Common myeloid progenitor, CD34-positive (primary cell): ENCODE measurements at places on chromosomes 11 and 22.

DNA sequence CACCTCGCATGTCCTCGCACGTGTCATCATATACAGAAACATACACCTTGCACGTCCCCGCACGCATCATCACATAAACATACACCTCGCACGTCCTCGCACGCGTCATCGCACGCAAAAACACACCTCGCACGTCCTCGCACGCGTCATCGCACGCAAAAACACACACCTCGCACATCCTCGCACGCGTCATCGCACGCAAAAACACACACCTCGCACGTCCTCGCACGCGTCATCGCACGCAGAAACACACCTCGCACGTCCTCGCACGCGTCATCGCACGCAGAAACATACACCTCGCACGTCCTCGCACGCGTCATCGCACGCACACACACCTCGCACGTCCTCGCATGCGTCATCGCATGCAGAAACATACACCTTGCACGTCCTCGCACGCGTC is 16.7 kb downstream of the IGSF9B start:
- H3K36me3 ChIP-seq: no peaks in the 10 kb centered on the region
- no peak overlapping the region for H3K4me3 ChIP-seq
- DNase-seq: no peak
- H3K27ac ChIP-seq: no peak overlapping the region
- peaks cover 9% of the 10 kb centered on the region for H3K4me1 ChIP-seq
- H3K27me3 ChIP-seq: no peaks in the 10 kb centered on the region

DNA sequence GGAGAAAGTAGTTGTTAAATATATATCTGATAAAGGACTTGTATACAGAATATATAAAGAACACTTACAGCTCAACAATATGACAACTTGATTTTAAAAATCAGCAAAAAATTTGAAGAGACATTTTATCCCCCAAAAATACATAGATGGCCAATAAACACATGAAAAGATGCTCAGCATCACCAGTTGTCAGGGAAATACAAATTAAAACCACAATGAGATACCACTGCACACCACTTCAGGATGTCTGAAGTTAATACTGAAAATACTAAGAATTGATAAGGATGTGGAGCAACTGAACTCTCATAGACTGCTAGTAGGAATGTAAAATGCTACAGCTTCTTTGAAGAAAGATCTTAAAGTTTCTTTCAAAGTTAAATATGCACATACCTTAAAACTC is 49.2 kb downstream of the KREMEN1 start:
- H3K4me3 ChIP-seq: no peak overlapping the region
- no peaks in the 10 kb centered on the region for H3K36me3 ChIP-seq
- H3K4me1 ChIP-seq: no peaks in the 10 kb centered on the region
- peak; percentile 69 for DNase-seq

- peak overlapping the region; percentile 85 for H3K27ac ChIP-seq
- peak; percentile 66 for DNase-seq
- H3K4me3 ChIP-seq: peak overlapping the region; percentile 85
- no peaks in the 10 kb centered on the region for H3K27me3 ChIP-seq
- H3K4me1 ChIP-seq: peaks cover 11% of the 10 kb centered on the region
These were observed 857 bp downstream of the ARCN1 start for GRCh38 chr11:118572981-118573550.

GRCh38 chr11:34609850-34610249 is 11.0 kb upstream of the EHF start:
- no peak for DNase-seq
- peaks cover 25% of the 10 kb centered on the region for H3K4me1 ChIP-seq
- no peak overlapping the region for H3K4me3 ChIP-seq
- no peak overlapping the region for H3K27ac ChIP-seq
- no peaks in the 10 kb centered on the region for H3K27me3 ChIP-seq

GRCh38 chr11:38130976-38131375 is 1532.9 kb upstream of the RAG2 start:
- H3K4me3 ChIP-seq: no peak overlapping the region

- H3K4me1 ChIP-seq: peaks cover 62% of the 10 kb centered on the region
- no peaks in the 10 kb centered on the region for H3K36me3 ChIP-seq
- H3K4me3 ChIP-seq: peak within 1 kb of the TSS; percentile 54
- DNase-seq: peak; percentile 84
These were observed at the start of gene SLC43A3 for GRCh38 chr11:57426929-57427726. SLC43A3 (minus strand) TSS chr11:57427121; CDS start chr11:57426172, 949 bp downstream.

DNA sequence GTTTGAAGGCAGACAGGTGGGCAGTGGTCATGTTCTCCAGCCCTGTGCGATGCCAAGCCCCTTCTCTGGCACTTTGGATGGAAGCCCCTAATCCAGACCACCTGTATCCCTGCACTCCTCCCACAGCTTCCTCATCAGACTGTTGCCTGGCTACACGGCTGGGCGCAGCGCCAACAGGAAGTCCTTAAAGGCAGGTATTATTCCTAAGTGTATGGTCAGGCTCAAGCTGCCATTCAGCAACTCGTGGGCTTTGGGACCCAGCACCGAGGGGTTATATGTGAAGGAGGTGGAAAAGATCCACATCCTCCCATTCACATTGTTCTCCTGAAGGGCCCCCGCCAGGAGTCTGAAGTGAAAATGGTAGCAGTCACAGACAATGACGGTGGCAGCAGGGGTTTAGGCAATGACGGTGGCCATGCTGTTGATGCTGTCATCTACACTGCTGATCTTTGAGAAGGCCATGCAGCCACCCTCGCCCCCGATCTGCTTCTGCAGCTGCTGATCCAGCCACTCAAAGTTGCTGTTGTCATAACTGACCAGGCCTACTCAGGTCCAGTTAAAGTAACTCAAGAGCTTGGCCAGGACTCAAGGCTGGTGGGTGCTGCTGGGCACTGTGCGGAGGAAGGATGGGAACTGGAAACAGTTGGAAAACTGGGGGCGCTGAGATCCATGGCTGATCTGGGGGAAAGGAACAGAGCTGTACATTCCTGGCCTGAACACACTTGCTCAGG is 27.7 kb downstream of the OR6Q1 start:
- no peaks in the 10 kb centered on the region for H3K4me1 ChIP-seq
- H3K4me3 ChIP-seq: no peak overlapping the region
- H3K27ac ChIP-seq: no peak overlapping the region
- DNase-seq: no peak
- no peaks in the 10 kb centered on the region for H3K36me3 ChIP-seq
- H3K27me3 ChIP-seq: no peaks in the 10 kb centered on the region

- H3K36me3 ChIP-seq: no peaks in the 10 kb centered on the region
- H3K4me3 ChIP-seq: no peak overlapping the region
- no peak overlapping the region for H3K27ac ChIP-seq
- H3K4me1 ChIP-seq: no peaks in the 10 kb centered on the region
- DNase-seq: peak; percentile 12
- no peaks in the 10 kb centered on the region for H3K27me3 ChIP-seq
These were observed 19.4 kb upstream of the VSTM5 start for GRCh38 chr11:93869830-93870229.

- H3K27ac ChIP-seq: no peak overlapping the region
- no peaks in the 10 kb centered on the region for H3K27me3 ChIP-seq
- H3K4me1 ChIP-seq: no peaks in the 10 kb centered on the region
- DNase-seq: no peak
These were observed 11.2 kb upstream of the TTLL12 start for GRCh38 chr22:43198126-43198525.
